B cell (primary cell): ENCODE measurements at places on chromosomes 5 and 9. TPM values are rescaled to one million over a fixed set of nuclear protein-coding genes. Genes with fewer than 3 reads are reported as not detected.
A peak's percentile ranks its signal among the peaks of the same experiment; 100 is the strongest.

The MCIDAS gene
- not detected in 2 replicates for total RNA-seq

The ZNF169 gene
- total RNA-seq, result 26.2 and 26.9 TPM in 2 replicates

The FRMD3 gene
- 0.49 and 1.5 TPM in 2 replicates for total RNA-seq

The ZBTB5 gene
- total RNA-seq, result 25.1 and 27.6 TPM in 2 replicates

The DND1 gene
- total RNA-seq, result 2.5 and 3.0 TPM in 2 replicates

The SPRY4 gene
- not detected in 2 replicates for total RNA-seq

The WDR38 gene
- total RNA-seq, result not detected in 2 replicates

The CCDC171 gene
- total RNA-seq, result 5.1 and 6.3 TPM in 2 replicates

DNA sequence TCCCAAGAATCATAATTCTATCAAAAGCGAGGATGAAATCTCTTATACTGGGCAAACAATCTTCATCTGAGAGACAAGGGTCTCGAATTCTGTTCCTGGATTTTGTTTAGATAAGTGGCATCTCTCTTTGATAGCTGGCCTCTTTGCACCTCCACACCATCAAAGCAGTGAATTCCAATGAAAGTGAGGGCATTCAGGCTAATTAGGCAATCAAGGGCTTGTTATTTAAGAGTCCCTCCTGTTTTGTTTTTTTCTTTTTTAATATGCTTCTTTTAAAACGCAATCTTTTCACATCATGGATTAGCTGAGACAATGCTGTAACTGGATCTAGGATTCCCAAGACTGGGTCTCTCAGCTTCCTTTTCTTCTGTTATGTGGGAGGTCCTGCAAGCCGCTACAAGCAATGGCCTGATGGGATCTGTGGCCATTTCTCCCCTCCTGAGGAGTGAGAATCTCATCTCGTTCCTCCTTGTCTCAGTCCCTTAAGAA is 67.9 kb downstream of the TNC start:
- H3K4me1 ChIP-seq, result no peaks in the 10 kb centered on the region
- no peak for DNase-seq

DNA sequence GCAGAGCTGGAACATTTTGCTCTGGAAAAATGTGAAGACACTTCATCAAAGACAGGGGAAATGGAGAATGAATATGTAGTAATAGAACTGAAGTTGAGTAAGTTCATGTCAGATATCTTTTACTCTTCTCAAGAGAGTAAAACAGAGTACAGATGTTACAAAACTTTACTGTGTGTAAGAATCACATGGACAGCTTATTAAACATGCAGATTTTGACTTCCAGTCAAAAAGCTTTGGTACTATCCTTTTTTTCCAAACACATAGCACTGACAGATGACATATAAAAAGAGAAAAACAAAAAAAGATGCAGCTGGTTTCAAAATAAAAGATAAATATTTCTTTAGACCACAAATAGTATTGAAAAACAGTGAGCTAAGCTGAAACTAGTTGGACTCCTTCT is 115.4 kb downstream of the FBN2 start:
- DNase-seq, result no peak
- no peak overlapping the region for H3K4me3 ChIP-seq
- no peaks in the 10 kb centered on the region for H3K4me1 ChIP-seq
- no peak overlapping the region for H3K27ac ChIP-seq
- no peaks in the 10 kb centered on the region for H3K27me3 ChIP-seq

DNA sequence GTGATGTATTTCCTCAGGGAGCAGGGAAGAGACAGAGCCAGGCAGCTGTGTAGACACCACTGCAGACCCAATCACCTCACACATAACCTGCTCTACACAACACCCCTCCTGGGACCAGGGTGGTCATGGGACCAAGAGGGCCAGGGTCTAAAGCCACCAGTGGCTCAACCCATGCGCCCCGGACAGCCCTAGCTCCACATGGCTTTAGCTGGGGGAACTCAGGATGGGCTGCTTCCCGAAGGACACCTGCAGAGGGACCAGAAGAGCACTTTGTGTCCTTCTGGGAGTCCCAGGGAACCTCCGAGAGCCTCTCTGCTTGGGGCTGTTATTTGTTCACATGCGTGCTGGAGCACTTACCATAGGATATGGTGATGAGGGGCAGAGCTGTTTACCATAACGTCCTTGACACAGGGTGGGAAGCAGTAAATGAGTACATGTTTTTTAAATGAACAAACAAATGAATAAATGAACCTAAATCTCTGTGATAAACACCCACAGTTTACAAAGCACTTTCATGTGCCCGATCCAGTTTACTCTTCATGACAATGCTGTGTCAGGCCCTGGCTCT is 12.3 kb downstream of the SEPTIN8 start:
- H3K4me3 ChIP-seq, result no peak overlapping the region
- H3K36me3 ChIP-seq, result no peaks in the 10 kb centered on the region
- H3K27ac ChIP-seq, result no peak overlapping the region
- H3K4me1 ChIP-seq, result no peaks in the 10 kb centered on the region

DNA sequence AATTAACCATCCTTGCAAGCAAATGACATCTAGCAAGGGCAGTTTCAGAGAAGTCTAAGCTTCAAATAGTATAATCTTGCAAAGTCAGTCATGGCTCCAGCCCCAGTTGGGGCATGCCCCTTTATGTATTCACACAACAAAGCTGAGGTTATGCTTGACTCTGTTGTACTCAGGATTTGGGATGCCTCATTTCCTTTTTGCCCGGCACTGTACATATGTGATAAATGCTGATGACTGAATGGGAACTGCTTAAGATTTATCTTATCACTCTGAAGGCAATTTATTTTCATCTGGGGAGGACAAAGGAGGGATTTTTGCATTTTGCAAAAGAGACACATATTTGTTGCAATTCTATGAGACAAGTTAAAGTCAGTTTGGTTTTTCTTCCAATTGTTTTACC is 219.2 kb downstream of the TRPM3 start:
- no peaks in the 10 kb centered on the region for H3K36me3 ChIP-seq
- no peak for DNase-seq
- H3K4me3 ChIP-seq, result no peak overlapping the region
- H3K27ac ChIP-seq, result no peak overlapping the region
- no peaks in the 10 kb centered on the region for H3K27me3 ChIP-seq

GRCh38 chr9:135907431-135908092 is at the start of gene CAMSAP1:
TSS of gene CAMSAP1 (minus strand) at chr9:135907546. CDS start at chr9:135907159, 387 bp downstream.
- no peaks in the 10 kb centered on the region for H3K36me3 ChIP-seq
- peak; percentile 97 for DNase-seq
- peak within 1 kb of the TSS; percentile 85 for H3K4me3 ChIP-seq
- peaks cover 23% of the 10 kb centered on the region for H3K4me1 ChIP-seq
- peak within 1 kb of the TSS; percentile 74 for H3K27ac ChIP-seq

GRCh38 chr5:147748590-147748989 is 33.9 kb downstream of the JAKMIP2 start:
- H3K27ac ChIP-seq, result no peak overlapping the region
- no peaks in the 10 kb centered on the region for H3K27me3 ChIP-seq
- no peaks in the 10 kb centered on the region for H3K4me1 ChIP-seq
- no peak for DNase-seq
- no peaks in the 10 kb centered on the region for H3K36me3 ChIP-seq
- H3K4me3 ChIP-seq, result no peak overlapping the region

DNA sequence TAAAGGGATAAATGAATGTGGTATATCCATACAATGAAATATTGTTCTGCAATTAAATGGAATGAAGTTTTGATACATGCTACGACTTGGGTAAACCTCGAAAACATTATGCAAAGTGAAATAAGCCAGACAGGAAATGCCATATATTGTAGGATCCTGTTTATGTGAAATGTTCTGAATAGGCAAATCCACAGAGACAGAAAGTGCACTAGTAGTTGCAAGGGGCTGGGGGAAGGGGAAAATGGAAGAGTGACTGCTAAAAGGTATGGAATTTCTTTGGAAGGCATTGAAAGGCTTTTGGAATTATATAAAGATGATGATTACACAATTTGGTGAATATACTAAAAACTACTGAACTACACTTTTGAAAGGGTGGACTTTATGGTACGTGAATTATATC is 97.0 kb downstream of the FOXD1 start:
- H3K4me1 ChIP-seq, result no peaks in the 10 kb centered on the region
- H3K4me3 ChIP-seq, result no peak overlapping the region
- H3K27me3 ChIP-seq, result no peaks in the 10 kb centered on the region
- H3K36me3 ChIP-seq, result no peaks in the 10 kb centered on the region

DNA sequence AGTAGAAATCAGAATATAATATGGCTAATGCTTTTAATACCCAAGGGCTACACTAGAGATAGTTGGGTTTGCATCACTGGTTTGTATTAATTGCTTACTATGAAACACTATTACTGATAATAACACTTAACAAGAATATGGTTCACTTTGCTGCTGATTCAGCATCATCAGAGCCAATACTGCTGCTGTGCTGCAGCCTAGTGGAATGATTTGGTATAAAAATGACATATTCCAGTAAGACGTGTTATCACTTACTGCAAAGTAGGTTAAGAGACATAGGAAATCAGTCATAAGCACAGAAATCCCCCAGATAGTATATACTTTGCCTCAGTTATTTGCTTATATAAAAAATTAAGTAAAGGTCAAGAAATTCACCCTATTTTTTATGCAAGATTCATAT is 2.8 kb downstream of the CDH10 start:
- no peaks in the 10 kb centered on the region for H3K27me3 ChIP-seq
- H3K4me1 ChIP-seq, result no peaks in the 10 kb centered on the region
- no peak for DNase-seq
- H3K36me3 ChIP-seq, result no peaks in the 10 kb centered on the region

GRCh38 chr5:74409712-74410111 is 230.8 kb downstream of the ENC1 start:
- no peak for DNase-seq
- H3K4me3 ChIP-seq, result no peak overlapping the region
- H3K27ac ChIP-seq, result no peak overlapping the region
- no peaks in the 10 kb centered on the region for H3K36me3 ChIP-seq
- no peaks in the 10 kb centered on the region for H3K27me3 ChIP-seq

- peaks cover 10% of the 10 kb centered on the region for H3K4me1 ChIP-seq
- no peaks in the 10 kb centered on the region for H3K27me3 ChIP-seq
- no peaks in the 10 kb centered on the region for H3K36me3 ChIP-seq
- H3K4me3 ChIP-seq, result no peak overlapping the region
- DNase-seq, result no peak
These were observed 60.8 kb downstream of the PFDN1 start for GRCh38 chr5:140242099-140242498.

DNA sequence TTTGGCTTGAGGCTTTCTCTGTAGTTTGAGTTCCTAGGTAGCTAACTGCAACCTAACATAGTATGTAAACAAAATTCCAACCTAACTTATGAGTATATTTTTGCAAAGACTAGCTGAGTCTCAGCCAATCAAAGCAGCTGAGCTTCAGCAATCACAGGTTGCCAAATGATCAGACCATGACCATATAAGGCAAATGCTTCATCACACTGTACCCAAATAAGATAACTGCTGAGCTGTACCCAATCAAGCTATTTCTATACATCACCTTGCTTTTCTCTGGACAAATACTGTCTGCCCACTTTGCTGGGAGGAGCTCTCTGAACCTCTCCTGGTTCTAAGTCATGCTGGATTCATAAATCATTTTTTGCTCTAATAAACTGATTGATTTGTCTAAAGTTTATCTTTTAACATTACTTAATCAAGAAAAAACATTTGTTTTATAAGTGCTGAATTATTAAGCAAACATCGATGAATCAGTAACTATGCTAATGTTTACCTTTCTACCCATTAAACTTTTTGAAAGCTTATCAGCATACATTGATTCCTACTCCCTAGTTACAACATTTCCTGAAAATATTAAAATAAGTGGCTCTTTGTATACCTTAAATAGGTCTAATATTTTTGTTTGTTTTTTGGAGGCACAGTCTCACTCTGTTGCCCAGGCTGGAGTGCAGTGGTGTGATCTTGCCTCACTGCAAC is 129.7 kb upstream of the PCA3 start:
- no peak overlapping the region for H3K4me3 ChIP-seq
- no peak for DNase-seq
- H3K27ac ChIP-seq, result no peak overlapping the region
- no peaks in the 10 kb centered on the region for H3K27me3 ChIP-seq
- H3K36me3 ChIP-seq, result no peaks in the 10 kb centered on the region
- H3K4me1 ChIP-seq, result peaks cover 3% of the 10 kb centered on the region

DNA sequence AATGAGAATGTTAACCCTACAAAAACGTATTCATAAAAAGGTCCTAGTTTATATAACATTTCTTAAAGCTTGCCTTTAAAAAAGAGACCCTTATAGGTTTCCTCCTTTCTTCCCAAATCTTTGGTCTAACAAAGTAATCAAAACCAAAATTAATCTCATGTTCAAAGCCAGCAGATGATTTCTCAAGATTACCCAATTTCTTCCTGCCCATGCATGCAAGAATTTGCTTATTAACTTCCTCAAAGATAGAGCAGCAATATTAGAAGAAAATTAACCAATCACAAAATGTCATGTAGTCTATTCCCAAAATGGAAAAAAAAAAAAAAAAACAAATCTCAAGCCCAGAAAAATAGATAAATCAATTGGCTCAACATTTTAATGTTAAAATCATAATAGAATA is 114.9 kb downstream of the MLLT3 start:
- no peaks in the 10 kb centered on the region for H3K36me3 ChIP-seq
- H3K27me3 ChIP-seq, result no peaks in the 10 kb centered on the region
- DNase-seq, result no peak
- H3K4me1 ChIP-seq, result peaks cover 7% of the 10 kb centered on the region
- no peak overlapping the region for H3K27ac ChIP-seq
- no peak overlapping the region for H3K4me3 ChIP-seq

GRCh38 chr5:161165998-161166660 is 314.1 kb upstream of the ATP10B start:
- no peak for DNase-seq
- no peak overlapping the region for H3K27ac ChIP-seq
- H3K4me3 ChIP-seq, result no peak overlapping the region
- H3K4me1 ChIP-seq, result no peaks in the 10 kb centered on the region

GRCh38 chr5:173515526-173515925 is 100.9 kb downstream of the BOD1 start:
- no peak overlapping the region for H3K4me3 ChIP-seq
- no peaks in the 10 kb centered on the region for H3K27me3 ChIP-seq
- no peaks in the 10 kb centered on the region for H3K36me3 ChIP-seq

DNA sequence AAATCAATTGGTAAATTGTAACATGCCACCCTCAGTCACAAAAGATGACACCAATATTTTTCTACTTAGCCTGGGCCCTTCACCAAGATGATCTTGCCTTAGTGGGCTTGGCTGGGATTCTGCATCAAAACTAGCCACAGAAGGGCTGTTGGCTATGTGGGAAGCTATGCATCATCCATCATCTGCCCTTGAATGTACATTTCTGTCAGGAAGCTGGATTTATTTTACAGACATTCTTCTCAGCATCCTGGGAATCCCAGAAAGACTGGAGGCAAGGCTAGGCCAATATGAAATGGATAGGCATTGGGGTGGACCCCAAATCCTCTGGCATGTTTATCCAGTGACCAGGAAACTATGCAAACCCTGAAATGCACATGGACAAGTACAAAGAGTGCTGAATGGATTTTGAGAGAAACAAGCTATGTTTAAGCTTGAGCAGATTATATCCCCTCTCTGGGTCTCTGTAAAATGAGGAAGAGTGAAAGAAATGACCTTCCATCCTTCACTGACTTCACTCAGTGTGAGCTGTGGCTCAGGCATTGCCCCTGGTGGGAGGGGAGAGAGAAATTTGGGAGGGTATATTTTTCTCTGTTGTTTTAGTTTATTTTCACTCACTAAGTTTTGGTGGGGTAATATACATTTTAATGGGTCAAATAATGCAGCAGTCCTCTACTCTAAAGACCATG is 283.6 kb downstream of the EBF1 start:
- peak overlapping the region; percentile 87 for H3K27ac ChIP-seq
- H3K36me3 ChIP-seq, result no peaks in the 10 kb centered on the region
- H3K4me1 ChIP-seq, result peaks cover 99% of the 10 kb centered on the region
- H3K27me3 ChIP-seq, result no peaks in the 10 kb centered on the region
- H3K4me3 ChIP-seq, result peak overlapping the region; percentile 21
- peak; percentile 59 for DNase-seq
